ENCODE measurements at places on chromosomes 6 and 20.

DNA sequence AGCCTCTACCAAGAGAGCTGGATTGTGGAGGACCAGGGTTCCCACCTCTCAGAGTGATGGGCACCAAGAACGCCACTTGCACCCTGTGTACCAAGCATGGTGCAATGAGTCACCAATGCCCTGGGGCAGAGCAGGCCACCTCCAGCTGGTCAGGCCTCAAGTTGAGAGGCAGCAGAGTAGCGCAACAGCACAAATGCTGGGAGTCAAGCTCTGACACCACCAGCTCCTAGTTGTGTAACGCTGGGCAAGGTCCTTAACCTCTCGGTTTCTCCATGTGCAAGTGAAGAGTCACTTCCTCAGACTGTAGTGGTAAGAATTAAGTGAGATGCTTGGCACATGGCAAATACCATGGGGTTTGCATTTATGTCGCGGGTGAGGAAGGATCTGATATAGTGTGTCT lies 25.6 kb downstream of the GFOD1 start:
- H3K27me3 ChIP-seq: peaks cover 7% of the 10 kb centered on the region
- H3K4me3 ChIP-seq: no peak overlapping the region
- H3K36me3 ChIP-seq: no peaks in the 10 kb centered on the region
- DNase-seq: no peak

DNA sequence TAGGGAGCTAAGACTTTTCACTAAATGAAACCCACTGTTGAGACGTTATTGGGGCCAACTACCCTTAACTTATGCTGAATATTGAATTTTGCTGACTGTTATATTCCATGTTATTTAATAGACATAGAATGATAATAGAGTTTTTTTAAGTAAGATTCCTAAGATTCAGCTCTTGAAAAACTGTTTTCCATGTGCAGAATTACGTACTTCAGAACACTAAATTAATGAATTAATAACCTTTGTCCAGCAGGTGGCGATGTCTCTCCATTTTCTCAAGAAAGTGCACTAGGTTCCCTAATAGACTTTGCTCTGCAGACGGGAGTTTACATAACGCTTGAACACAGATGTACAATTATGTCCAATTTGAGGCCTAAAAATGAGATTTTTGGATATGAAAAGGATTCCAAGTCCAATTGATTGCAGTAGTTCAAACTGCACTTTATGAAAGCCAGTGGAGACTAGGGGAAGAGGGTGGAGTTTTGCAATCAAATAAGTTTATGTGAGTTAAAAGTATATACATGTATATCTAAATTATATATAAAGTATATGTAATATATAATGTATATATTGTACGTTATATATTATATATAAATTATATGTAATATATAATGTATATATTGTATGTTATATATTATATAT lies 282.1 kb downstream of the UST start:
- no peak overlapping the region for H3K27ac ChIP-seq
- H3K27me3 ChIP-seq: no peaks in the 10 kb centered on the region
- no peaks in the 10 kb centered on the region for H3K4me1 ChIP-seq
- no peak overlapping the region for H3K4me3 ChIP-seq

GRCh38 chr6:10434235-10434634 lies 19.4 kb upstream of the TFAP2A start:
- H3K36me3 ChIP-seq: no peaks in the 10 kb centered on the region
- H3K27me3 ChIP-seq: peaks cover 20% of the 10 kb centered on the region
- H3K4me3 ChIP-seq: no peak overlapping the region
- no peak for DNase-seq
- no peaks in the 10 kb centered on the region for H3K4me1 ChIP-seq

GRCh38 chr20:41618807-41619311 lies 682 bp upstream of the CHD6 start:
- no peaks in the 10 kb centered on the region for H3K27me3 ChIP-seq
- H3K4me3 ChIP-seq: peak overlapping the region; percentile 66
- H3K36me3 ChIP-seq: no peaks in the 10 kb centered on the region
- H3K4me1 ChIP-seq: peaks cover 7% of the 10 kb centered on the region
- peak overlapping the region; percentile 37 for H3K27ac ChIP-seq
- no peak for DNase-seq

DNA sequence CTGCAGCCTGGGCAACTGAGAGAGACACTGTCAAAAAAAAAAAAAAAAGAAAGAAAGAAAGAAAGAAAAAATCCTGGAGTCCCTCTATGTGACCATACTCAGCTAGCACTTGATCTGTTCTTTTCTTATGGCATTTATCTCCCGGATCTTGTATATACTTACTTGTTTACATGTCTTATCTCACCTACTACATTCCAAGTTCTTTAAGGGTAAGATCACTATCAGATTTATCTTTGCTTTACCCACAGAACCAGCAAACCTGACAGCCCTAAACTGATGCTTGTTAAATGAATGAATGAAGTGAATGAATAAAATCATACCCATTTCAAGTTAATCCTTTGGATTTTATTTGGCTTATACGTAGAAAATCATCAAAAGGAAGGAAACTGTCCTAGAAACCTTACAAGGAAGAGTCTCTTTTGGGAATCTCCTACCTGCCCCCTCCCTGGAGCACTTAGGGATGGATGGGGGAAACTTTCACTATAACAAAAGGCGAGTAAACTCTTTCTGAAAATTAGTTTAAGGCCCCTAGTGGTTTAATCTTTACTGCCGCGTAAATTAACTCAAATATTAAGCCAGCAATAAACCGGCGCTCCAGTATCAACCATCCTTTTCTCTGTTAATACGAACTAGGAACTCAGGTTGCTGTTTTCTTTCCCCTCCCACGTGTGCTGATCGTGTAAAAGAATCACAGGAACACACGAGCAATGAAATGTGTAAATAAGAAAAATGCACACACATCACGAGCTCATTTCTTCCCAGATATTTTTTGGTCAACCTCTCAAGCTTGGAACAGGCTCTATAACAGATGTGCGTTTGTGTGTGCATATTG lies 1.3 kb upstream of the UTRN start:
- no peaks in the 10 kb centered on the region for H3K27me3 ChIP-seq
- no peaks in the 10 kb centered on the region for H3K36me3 ChIP-seq
- no peak for DNase-seq
- H3K4me3 ChIP-seq: peak overlapping the region; percentile 90
- H3K27ac ChIP-seq: peak overlapping the region; percentile 84

DNA sequence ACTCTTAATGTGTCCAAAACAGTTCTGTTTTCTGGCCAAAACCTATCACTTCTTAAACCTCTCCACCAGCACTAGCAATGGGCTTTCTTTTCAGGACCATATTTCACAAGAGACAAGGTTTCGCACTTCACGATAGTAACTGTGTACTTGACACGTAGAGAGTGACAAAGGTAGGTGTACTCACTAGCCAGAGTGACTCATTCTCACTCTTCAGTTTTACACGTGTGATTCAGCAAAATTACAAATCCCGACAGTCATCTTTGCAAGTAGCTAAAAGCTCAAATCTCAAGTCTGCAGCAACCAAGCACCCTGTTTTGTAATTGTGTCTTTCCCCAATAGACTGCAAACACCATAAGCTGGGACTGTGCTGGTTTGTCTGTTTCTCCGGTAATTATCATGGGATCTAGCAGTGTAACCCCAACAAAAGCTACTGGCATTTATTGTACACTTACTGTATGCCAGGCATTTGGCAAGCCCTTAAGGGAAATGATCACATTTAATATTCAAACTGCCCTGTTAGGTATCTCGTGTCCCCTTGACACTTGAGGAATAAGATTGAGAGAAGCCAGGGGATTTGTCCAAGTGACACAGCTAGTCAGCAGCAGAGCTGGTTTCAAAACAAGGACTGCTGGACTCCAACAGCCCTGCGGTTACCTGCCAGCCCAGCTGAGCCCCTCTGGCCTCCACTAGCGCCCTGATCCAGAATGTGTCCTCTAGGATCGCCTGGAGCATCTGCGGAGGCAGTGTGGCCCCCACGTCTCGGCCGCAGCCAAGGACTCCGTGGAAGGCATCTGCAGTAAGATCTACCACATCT lies 9.9 kb downstream of the PCIF1 start:
- peaks cover 5% of the 10 kb centered on the region for H3K4me1 ChIP-seq
- DNase-seq: no peak
- no peak overlapping the region for H3K27ac ChIP-seq

DNA sequence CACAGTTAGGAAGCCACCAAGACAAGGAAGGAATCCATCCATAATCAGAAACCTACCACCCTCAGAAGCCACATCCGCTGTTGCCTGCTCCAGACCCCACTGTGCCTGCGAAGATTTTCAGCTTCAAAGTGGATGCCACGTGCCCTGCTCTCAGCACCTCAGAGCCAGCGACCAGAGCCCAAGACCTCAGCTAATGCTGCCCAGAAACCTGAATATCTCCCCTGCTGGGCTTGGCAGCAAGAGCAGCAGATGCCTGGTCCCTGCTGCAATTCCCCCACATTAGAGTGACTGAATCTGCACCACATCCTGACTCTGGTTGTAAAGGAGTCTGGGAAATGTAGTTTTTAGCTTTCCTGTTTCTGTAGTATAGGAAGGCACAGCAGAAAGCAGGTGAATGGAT lies 10.7 kb upstream of the ULBP3 start:
- no peak for DNase-seq
- H3K4me1 ChIP-seq: no peaks in the 10 kb centered on the region
- no peaks in the 10 kb centered on the region for H3K36me3 ChIP-seq
- no peaks in the 10 kb centered on the region for H3K27me3 ChIP-seq
- H3K4me3 ChIP-seq: no peak overlapping the region
- H3K27ac ChIP-seq: no peak overlapping the region

DNA sequence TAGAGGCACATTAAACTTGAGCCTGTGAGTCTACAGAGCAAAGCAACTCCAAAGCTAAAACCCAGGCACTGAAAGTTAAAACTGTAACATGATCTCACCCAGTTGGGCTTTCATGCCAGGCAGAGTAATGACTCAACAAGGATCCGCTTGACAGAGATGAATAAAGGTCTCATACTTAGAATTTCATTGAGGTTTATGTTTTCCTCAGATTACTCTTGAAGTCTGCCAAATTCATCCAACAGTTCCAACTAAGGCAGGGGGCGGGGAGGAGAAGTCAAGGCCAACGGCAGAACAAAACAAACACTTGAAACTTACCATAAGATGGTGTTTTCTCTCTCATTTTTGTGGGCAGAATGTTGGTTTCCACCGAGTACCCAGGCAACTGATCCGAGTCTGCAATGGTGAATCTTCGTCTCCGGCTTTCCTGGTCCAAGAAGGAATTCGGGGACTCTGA lies 54.0 kb upstream of the IPCEF1 start:
- peaks cover 3% of the 10 kb centered on the region for H3K4me1 ChIP-seq
- H3K27ac ChIP-seq: peak overlapping the region; percentile 52
- no peaks in the 10 kb centered on the region for H3K27me3 ChIP-seq

DNA sequence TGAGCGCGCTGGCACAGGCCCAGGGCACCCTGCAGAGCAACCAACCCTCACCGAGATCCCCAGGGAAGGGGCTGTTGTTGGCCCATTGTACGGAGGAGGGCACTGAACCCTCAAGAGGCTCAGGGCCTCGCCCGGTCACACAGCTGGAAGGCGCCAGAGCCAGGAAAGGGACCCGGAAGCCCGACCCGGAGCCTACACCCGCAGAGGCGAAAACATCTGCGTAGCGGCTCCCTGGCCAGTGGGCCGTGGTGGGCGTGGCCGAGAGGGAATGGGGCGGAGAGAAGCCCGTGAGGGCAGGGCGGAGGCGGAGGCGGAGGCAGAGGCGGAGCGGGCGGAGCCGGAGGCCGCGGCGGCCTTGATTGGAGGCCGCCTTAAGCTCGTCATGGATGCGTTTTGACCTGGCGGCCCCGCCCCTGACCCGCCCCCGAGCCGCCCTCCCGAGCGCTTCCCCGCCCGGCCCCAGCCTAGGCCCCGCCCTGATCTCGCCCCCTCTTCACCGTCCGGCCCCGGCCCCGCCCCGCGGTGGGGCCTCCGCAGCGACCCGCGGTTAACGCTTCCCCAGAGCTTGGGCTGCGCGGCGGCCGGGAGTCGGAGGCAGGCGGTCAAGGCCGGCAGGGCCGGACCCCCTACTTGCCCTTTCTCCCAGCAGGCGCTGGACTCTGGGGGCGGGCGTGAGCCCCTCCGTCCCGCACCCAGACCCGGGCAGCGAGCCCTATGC lies 2.1 kb upstream of the MRGBP start:
- no peaks in the 10 kb centered on the region for H3K27me3 ChIP-seq
- H3K4me3 ChIP-seq: peak overlapping the region; percentile 71
- peak; percentile 96 for DNase-seq
- H3K4me1 ChIP-seq: peaks cover 37% of the 10 kb centered on the region
- H3K36me3 ChIP-seq: peaks cover 16% of the 10 kb centered on the region

- peak overlapping the region; percentile 1 for H3K27ac ChIP-seq
- H3K27me3 ChIP-seq: no peaks in the 10 kb centered on the region
- H3K4me1 ChIP-seq: no peaks in the 10 kb centered on the region
- peaks cover 64% of the 10 kb centered on the region for H3K36me3 ChIP-seq
Measured at GRCh38 chr6:138410048-138410735, 6.2 kb downstream of the HEBP2 start.

- no peak for DNase-seq
- H3K27ac ChIP-seq: no peak overlapping the region
- no peaks in the 10 kb centered on the region for H3K36me3 ChIP-seq
- no peaks in the 10 kb centered on the region for H3K4me1 ChIP-seq
- H3K4me3 ChIP-seq: no peak overlapping the region
- H3K27me3 ChIP-seq: no peaks in the 10 kb centered on the region
Measured at GRCh38 chr6:91730710-91731109, 1143.8 kb upstream of the MAP3K7 start.

GRCh38 chr6:21263531-21264287 lies 329.8 kb upstream of the SOX4 start:
- no peak for DNase-seq
- no peaks in the 10 kb centered on the region for H3K36me3 ChIP-seq
- H3K27me3 ChIP-seq: no peaks in the 10 kb centered on the region
- no peaks in the 10 kb centered on the region for H3K4me1 ChIP-seq

DNA sequence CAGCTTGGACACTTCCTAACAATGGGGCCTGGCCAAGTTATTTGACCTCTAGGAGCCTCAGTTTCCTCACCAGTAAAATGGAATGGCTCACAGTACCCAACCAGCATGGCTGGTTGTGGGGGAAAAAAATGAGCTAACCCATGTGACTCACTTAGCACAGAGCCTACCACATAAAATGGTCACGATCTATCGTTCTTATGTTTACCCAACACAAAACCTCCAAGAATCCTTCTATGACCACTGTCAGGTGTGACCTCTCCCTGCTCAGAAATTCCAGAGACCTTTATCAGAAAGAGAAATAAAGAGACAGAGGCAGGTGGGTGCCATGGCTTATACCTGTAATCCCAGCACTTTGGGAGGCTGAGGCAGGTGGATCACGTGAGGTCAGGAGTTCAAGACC lies 39.4 kb downstream of the BPIFB1 start:
- no peaks in the 10 kb centered on the region for H3K36me3 ChIP-seq
- no peak for DNase-seq
- H3K4me3 ChIP-seq: no peak overlapping the region
- H3K27ac ChIP-seq: no peak overlapping the region

DNA sequence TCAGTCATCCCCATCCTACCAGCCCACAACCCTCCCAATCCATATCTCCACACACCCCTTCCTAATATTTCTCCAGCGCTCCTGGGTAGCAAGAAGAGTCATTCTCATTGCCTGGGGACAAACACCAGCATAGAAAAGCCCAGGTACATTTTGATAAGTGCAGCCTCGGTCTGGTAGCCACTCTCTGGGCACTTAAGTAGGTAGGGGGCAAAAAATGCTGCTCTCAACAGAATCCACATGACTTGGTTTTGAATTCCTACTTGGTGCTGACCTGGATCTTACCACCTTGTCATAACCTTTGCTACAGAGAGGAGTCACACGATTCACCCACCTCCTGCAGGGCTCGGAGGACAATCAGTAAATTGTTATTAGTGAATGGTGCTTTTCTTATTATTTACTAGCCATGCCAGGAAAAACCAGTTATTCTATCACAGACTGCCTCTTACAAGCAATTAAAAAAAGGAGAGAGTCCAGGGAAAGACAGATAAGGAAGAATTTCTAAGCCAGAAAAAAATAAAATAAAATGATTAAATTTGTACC lies 249.1 kb downstream of the LY86 start:
- no peak for DNase-seq
- H3K4me1 ChIP-seq: peaks cover under 1% of the 10 kb centered on the region
- H3K4me3 ChIP-seq: no peak overlapping the region
- no peaks in the 10 kb centered on the region for H3K36me3 ChIP-seq
- no peak overlapping the region for H3K27ac ChIP-seq

All from large intestine (tissue), 12 donors.